CD4-positive, alpha-beta T cell treated with Interleukin-2 at 100 ng/mL for 4 hours (primary cell): ENCODE measurements at places on chromosomes 2 and 18.

- no peak for DNase-seq
These were observed 234.4 kb downstream of the NDUFA10 start for GRCh38 chr2:239790721-239791120.

GRCh38 chr2:237096911-237097310, 11.2 kb downstream of the COPS8 start:
- no peak for DNase-seq

DNA sequence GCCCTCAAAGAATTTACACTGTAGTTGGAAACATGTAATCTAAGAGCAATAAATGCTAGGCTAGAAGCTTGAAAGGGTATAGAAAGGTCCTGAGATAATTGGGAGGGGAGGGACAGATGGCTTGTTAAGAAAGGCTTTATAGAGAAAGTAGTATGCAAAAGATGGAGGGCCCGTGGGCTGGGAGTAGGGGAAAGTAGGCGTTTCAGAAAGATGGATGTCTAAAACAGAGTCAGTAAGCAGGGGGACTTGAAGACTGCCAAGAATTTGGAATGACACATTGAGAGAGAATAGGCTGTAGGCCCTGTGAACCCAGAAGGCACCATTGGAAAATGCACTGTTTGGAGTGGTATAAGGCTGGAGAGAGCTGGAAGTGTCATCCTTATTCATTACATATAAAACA, 822 bp downstream of the PSMG2 start:
- no peak for DNase-seq

- DNase-seq, result no peak
These were observed 25.9 kb upstream of the GPR17 start for GRCh38 chr2:127619877-127620705.

DNA sequence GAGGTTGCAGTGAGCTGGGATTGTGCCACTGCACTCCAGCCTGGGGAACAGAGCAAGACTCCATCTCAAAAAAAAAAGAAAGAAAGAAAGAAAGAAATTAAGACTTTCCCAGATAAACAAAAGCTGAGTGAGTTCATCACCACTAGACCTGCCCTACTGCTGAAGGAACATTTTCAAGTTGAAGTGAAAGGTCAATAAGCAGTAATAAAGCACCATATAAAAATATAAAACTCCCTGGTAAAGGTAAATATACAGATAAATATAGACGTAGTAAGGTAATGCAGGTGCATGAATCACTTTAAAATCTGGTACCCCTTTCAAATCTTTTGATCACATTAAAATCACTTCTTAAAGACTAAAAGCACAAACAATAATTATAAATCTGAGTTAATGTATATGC, 42.6 kb downstream of the UNC50 start:
- no peak for DNase-seq

GRCh38 chr2:233768076-233768475, 8.0 kb downstream of the UGT1A1 start:
- no peak for DNase-seq

GRCh38 chr18:3170441-3171161, 49.2 kb downstream of the MYOM1 start:
- DNase-seq, result no peak

GRCh38 chr2:79071078-79071477, 16.7 kb downstream of the REG1B start:
- DNase-seq, result no peak

DNA sequence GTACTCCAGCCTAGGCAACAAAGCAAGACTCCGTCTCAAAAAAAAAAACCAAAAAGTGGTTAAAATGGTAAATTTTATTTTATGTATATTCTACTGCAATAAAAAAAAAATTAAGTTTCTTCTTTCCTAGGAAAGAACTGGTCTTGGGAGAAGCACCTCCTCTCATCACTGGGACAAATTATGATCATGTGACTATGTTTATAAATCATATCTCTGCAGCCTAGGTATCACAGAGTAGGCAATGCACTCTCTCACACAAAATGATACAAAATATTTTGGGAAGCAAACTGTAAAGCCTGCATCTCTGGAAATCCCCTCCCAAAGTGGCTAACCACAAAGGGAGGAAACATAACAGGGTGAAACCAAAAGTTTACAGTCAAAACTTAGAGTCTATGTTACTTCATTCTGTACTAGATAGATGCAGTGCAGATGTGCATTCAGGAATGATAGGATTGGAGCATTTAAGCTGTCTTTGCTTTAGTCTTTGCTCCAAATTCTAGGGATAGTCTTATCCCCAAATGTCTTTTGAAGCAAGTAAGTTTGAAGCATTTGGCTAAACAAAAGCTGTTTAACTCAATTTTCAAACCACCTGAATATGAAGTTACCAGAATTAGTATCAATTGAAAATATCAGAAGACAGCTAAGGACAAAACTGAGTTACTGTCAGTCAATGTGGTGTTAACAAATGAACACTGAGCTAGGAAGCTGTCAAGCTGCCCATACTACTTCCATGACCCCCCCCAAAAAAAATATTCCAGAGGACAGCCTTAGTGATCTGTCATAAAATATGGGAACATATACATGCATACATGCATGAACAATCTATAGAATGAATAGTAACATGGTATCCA, 21.1 kb upstream of the MALT1 start:
- DNase-seq, result peak; percentile 64

GRCh38 chr2:68320118-68320641, 431 bp upstream of the CNRIP1 start:
- no peak for DNase-seq

GRCh38 chr2:156437272-156437930, 1.2 kb downstream of the GPD2 start:
- DNase-seq, result no peak

DNA sequence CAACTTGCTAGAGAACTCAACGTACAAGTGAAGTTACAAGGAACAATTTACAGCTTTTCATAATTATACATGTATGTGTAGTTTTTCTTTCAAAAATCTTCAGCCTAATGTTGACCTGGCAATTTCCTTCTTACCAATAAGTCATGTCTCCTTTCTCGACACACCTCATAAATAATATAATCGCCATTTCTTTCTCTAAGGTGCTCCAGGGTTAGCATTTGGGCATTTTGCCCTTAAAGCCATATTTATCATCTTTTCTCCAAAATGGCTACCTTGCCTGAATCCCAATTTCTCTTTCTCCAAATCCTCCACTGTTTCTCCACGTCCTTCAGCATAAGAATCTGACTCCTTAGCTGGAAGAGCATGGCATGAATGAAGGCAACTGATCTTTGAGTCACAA, 50.3 kb upstream of the RAB27B start:
- no peak for DNase-seq

DNA sequence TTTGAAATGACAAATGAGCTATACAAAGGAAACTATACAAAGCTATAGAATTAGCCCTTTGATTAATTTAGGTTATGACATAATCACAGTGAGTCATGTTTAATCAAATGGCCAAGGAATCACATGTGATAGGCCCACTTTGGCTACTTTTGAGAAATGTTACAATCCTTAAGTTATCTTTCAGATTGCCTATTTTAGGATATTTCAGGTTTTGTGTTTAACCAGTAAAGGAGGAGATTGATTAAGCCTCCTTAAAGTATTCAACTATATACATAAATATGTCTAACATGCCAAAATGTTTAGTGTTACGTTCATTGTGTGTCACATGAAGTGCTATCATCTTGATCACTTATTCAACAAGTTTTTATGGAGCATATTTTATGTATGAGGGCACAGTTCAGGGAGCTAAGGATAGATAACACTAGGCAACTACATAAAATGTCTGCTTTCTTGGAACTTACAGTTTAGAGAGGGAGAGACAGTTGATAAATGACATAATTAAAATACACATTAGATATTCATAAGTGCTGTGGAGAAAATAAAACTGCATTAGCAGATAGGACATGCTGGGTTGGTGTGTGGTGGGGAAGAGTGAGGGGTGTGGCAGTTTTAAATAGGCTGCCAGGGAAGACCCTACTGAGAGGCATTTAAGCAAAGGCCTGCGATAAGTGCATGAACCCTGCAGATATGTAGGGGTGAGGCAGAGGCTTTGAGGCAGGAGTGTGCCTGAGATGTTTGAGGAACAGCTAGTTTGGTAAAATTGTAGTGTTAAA, 77.2 kb downstream of the LTBP1 start:
- DNase-seq, result no peak

GRCh38 chr2:120609826-120610395, 125.8 kb upstream of the GLI2 start:
- no peak for DNase-seq

DNA sequence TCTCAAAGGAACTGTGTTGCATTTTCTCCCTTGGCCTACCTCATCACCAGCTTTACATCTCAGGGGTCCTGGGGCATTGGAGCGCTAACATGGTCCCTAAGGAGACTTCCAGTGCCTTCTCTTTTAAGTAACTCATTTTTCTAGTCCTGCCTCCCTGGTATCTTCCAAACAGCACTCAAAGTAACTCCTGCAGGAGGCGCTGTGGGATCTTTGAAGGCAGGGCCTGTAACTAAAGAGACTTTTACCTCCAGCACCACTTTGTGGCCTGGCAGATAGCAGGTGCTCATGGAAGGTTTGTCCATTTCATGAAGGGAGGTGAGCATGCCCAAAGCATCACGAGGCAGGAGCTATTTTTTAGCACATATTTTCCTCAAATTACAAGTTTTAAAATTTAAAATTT, 411.0 kb upstream of the GYPC start:
- no peak for DNase-seq

- DNase-seq, result no peak
These were observed 9.3 kb upstream of the KCNS3 start for GRCh38 chr2:17869128-17869527.

- no peak for DNase-seq
These were observed 5.2 kb upstream of the DLX2 start for GRCh38 chr2:172107690-172108586.

DNA sequence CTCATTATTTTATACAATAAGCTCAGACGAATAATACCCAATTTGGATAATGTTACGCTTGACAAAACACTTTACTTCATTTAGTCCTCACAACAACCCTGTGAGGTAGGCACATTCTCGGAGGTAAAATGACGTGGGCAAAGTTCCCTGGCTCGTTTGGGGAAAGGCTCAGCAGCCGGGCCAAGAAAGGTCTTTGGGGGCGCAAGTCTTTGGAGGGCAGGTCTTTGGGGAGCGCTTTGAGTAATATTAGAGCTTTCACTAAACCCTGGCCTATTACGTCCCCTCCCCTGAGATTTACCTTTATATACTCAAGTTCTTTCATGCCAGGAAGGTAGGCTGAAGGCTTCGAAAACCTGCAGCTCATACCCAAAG, 427 bp downstream of the RBKS start:
- DNase-seq, result no peak

- no peak for DNase-seq
These were observed 920 bp downstream of the GULP1 start for GRCh38 chr2:188292348-188293239.

DNA sequence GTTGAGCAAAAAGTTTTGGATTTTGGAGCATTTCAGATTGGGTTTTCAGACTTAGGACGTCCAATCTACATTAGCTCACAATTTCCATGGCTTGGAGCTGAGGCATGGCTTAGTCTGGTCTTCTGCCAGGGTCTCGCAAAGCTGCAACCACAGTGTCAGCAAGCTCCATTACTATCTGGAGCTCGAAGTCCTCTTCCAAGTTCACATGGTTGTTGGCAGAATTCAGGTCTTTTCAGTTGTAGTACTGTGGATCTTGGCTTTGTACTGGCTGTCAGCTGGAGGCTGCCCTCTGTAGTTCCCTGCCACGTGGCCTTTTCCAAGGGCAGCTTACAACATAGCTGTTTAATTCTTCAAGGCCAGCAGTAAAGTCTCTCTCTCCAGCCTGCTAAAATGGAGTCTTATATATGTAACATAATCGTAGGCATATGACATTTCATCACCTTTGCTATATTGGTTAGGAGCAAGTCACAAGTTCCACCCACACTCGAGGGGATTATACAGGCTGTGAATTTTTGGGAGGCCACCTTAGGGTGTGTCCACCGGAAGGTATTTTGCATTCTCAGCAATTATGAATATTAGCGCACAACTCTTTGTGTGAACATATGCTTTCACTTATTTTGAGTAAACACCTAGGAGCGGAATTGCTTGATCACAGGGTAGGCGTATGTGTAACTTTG, 41.5 kb upstream of the EPC2 start:
- no peak for DNase-seq

DNA sequence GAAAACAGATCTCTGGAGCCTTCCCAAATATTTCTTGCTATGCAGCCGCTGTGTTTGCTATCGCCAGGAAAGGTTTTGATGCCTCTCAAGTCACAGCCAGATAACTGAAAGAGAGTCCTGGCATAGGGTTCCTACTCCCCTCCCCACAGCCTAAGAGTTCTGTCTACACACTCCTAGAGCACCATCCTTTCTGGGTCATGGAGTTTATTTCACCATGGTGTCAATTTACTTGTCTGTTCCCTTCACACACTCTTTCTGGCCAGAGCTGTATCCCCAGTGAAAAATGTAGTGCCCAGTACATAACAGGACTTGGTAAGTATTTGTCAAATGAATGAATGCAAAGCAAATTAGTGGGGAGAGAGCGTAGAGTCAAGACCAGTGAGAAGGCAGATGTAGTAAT, 185.3 kb downstream of the HAUS1 start:
- DNase-seq, result no peak

GRCh38 chr2:97646977-97647376, 1.1 kb downstream of the COX5B start:
- DNase-seq, result no peak

DNA sequence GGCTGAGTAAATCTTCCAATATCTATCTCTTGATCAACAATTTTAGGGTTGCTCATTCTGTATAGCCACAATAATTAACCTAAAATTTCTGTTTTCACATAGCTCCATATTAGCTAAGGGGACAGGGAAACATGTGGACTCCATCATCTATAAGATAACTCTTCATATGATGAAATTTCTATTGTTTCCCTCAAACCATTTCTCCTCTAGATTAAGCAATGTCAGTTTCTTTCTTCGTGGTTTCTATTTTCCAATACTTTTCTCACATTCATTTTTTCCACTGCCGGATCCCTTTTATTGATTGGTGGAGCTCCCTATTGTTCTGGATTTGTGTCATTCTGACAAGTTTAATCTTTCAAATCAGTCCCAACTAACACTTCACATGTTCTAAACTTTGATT, 1221.3 kb upstream of the ZEB2 start:
- no peak for DNase-seq

- no peak for DNase-seq
These were observed 23.4 kb downstream of the NR4A2 start for GRCh38 chr2:156309167-156309566.

DNA sequence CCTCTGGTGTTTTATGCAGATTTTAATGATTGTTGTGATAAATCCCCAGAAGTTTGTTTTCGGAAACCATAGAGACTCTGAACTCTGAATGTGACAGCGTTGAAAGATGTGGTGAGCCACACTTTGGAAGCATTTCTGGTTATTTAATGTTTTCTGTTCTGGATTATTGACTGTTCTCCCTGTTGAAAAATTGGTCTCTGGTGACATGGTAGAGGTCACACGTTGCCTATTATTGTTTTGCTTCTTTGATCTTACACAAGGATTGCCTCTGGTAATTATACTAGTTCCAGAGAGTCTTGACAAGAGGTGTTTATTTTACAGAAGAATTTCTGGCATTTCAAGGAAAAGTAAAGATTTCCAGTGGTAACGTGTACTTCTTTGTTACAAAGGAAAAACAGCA, 127.1 kb downstream of the GREB1L start:
- no peak for DNase-seq

GRCh38 chr2:29262681-29263260, 147.6 kb downstream of the CLIP4 start:
- no peak for DNase-seq
